ENCODE measurements at places on chromosomes 11 and 22. TPM values are rescaled to one million over a fixed set of nuclear protein-coding genes. Genes with fewer than 3 reads are reported as not detected.

The DCDC1 gene
- not detected for total RNA-seq

The E2F8 gene
- total RNA-seq, result 0.39 TPM

The PHETA2 gene
- total RNA-seq, result 2.3 TPM

The RIC3 gene
- 2.2 TPM for total RNA-seq

The ART5 gene
- total RNA-seq, result 1.4 TPM

The PNPLA5 gene
- not detected for total RNA-seq

The DEUP1 gene
- total RNA-seq, result not detected

The AQP11 gene
- total RNA-seq, result 0.82 TPM

The PIWIL4 gene
- 0.70 TPM for total RNA-seq

The F2 gene
- total RNA-seq, result not detected

The NDUFV1 gene
- total RNA-seq, result 608 TPM

The LRP4 gene
- 5.8 TPM for total RNA-seq

The CLDN5 gene
- 108 TPM for total RNA-seq

The HBE1 gene
- not detected for total RNA-seq

The INPP5J gene
- total RNA-seq, result 0.33 TPM

The DLG2 gene
- 3.5 TPM for total RNA-seq

The MMP12 gene
- not detected for total RNA-seq

The KRTAP5-8 gene
- total RNA-seq, result not detected

The IL17REL gene
- total RNA-seq, result not detected

- DNase-seq, result no peak
These were observed 899 bp upstream of the KLHDC7B start for GRCh38 chr22:50544746-50545253.

- DNase-seq, result no peak
These were observed 8.2 kb downstream of the CBX7 start for GRCh38 chr22:39144101-39144767.

DNA sequence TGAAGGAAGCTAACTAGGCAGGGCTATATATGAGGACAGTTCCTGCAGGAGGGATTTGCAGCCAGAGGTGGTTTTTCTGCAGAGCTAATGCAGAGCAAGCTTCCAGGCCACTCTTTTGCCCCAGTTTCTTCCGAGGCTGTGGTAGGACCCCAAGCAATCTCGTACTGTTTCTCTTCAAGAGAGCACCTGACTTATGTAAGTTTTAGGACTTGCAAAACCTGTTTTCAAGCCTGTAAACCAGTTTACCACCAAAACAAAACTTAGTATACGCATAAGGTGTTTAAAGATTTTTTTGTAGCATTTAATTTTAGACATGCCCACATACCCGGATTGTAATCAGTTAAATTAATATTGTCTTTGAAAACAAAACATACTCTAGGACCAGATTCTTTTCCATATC is 7.7 kb upstream of the APLP2 start:
- no peak for DNase-seq

DNA sequence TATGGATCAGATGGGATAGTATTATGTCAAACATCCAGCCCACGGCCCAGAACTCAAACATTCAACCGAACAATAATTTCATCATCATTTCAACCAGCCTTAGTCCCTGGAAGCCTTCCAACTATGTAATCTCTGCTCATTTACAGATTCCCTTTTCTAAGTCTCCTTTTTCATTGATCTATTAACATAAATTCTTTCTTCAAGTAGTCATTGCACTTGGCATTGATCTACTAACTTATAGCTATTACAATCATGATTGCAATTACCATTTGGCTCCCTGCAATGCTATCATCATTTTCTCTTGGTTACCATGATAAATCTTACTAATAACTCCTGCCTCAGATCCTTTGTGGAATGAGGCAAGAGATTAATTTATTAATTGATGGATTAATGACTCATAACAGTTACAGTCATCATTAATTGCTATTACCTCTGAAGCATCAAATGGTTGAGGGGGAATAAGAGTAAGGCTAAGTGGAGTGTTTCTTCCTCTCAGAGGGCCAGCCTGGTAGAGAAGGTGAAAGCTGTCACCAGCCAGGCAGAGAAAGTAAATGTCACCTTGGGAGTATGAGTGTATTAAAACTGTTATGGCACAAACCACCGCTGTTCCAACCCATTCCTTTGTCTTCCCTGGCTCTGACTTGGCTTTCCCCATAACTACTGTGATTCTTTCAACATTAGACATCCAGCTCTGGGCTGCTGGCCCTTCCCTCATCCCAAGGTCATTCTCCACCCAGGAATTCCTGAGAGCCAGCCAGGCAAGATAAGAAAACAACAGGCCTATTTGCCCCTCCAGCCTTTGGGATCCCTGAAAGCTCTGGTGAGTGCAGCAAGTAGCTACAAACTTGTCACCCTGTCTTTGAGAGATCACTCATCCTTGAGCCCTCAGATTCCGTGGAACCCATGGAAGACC is 174.7 kb downstream of the RRAS2 start:
- DNase-seq, result no peak

- DNase-seq, result no peak
These were observed 1.3 kb downstream of the TP53I11 start for GRCh38 chr11:44949160-44950030.

DNA sequence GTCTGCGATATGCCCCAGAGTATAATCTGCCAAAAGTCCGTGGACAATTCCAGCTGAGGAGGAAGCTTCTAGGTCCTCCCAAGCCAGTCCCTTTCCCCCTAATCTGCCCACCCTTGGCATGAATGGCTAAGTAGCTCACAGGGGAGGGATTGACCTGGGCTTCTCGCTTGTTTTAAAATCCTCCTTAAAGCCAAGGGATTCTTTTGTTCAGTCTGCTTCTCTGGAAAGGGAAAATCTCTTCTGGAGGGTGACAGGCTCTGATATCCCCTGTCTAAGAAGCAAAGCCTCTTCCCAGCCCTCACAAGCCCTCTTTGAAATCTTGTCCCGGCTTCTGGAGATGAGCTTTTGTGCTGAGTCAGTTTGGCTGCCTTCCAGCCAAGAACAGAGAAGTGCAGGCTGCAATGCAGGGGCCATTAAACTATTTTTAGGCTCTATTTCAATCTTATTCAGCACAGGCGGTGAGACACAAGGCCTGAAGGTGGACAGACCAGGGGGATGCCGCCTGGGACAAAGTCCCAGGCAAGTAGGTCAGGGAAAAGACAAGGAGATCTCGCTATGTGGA is 23.9 kb downstream of the NEFH start:
- peak; percentile 36 for DNase-seq

DNA sequence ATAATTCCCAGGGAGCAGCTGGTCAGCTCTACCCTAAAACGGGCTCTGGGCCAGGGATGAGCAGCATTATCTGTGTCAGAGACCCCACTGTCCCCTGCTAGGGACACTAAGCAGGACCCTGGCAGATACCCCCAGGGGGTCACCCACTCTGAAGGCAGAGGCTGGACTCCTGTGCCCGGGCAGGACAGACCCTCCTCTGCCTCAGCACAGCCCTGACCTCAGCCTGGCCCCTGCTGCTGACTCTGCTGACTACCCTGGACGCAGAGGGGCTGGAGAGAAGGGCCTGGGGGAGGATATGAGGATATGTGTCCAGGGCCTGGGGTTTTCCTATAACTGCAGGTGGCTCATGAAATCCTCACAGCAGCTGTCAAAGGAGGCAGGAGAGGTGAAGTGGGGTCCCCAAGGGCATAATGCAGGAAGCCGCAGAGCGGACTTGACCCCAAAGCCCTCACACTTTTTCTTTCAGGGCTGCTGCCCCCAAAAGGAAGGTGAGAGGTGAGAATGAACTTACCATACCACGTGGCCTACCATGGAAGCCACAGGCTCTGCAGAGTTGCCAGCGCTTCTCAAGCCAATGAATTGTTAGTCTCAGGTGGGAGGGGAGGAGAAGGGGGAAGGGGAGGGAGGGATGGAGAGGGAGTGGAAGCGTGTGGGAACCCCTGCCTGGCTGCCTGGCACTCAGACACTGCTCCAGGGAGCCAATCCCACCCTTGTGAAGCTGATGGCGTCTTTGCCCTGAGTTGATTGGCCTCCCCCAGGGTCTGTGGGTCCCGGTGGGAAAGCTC is 76.7 kb upstream of the WNT11 start:
- DNase-seq, result no peak

- peak; percentile 65 for DNase-seq
These were observed 57.4 kb downstream of the CLMP start for GRCh38 chr11:123137431-123138224.

GRCh38 chr11:101727451-101727850 is 143.6 kb upstream of the TRPC6 start:
- no peak for DNase-seq

GRCh38 chr11:97786961-97787360 is 1233.8 kb upstream of the CNTN5 start:
- no peak for DNase-seq

GRCh38 chr11:13145461-13145860 is 132.1 kb upstream of the BMAL1 start:
- no peak for DNase-seq

DNA sequence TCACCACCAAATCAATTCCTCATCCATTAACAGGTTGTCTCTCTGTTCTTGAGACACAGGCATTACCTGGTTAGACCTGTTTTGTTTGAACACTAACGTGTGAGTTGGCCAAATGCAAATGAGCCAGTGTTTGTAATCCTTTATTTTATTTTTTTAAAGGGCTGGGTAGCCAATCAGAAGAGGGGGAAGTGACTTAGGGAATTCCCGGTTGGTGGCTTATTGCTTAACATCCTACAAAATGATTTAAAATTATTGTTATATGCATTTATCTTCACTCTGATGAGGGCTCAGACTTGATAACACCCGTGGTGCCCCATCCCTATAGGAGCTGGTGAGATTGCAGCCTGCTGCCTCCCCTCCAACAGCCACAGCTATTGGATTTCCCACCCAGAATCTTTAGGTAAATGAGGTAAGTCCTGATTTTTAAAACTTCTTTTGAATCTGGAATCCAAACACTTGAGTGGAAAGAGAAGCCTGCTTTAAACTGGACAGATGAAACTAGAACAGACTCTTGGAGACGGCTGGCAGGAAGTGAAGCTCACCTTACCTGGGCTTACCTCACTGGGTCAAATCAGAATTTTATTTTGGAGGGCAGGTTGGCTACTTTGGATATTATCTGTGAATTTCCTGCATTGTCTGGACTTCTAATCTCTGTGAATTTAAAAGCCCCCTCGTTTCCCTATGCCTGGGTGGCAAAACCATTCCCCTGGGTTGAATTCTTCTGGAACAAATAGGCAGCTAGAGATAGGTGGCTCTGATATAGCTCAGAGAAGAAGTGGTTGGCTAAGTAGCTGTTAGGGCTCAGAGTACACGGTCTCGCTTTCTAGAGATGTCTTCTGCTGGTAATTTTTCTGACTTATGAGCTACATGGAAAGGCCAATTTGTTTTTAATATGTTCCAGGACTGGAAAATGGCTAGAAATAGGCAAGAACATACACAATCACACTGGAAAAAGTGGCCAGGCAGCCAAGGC is at the start of gene EHF:
Gene EHF (plus strand): TSS at position 274 of the 973 bp plus-strand sequence. CDS start 21,538 bp downstream, outside the sequence.
- no peak for DNase-seq

DNA sequence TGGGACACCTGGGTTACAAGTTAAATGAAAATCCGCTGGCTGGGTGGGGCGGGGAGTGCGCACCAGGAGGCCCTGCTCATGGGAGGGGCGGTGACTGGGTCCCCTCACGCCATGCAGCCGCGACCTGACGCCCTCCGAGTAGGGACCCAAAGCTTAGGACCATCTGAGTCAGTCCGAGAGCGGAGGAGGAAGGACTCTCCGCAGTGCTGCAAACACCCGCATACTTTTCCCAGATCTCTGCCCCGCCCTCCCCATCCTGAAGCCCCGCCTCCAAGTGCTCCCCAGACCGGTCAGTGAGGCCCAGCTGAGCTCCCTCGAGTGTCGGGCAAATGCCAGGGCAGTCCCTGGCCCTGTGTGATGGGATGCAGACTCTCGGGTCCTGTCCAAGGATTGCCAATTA is 6.6 kb upstream of the FLI1 start:
- DNase-seq, result no peak

DNA sequence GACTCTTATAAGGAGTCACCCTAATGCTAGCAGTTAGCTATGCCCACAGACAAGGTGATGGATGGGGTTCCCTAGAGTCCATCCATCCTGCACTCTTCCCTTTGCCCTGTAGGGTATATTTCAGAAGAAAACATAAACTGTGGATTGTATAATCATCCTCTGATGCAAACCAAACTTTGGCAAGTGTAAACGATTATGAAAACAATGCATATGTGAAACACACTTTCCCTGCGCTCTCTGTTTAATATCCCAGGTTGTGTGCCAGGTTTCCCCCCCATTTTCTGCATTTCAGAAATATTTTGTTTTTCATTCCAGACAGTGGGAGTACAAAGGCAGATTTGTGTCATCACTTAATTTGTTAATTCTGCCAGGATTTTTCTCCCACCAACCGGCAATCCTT is 110.0 kb downstream of the LDLRAD3 start:
- no peak for DNase-seq

- DNase-seq, result no peak
These were observed 289.7 kb upstream of the ARHGAP42 start for GRCh38 chr11:100397401-100397800.

- DNase-seq, result no peak
These were observed 224.8 kb upstream of the RAG2 start for GRCh38 chr11:36822829-36823228.

- peak; percentile 81 for DNase-seq
These were observed 21.7 kb upstream of the HSPA8 start for GRCh38 chr11:123083623-123084029.

- no peak for DNase-seq
These were observed 1.2 kb upstream of the TCIRG1 start for GRCh38 chr11:68037411-68038225.

GRCh38 chr11:33040033-33040861 is 875 bp downstream of the TCP11L1 start:
- DNase-seq, result no peak

DNA sequence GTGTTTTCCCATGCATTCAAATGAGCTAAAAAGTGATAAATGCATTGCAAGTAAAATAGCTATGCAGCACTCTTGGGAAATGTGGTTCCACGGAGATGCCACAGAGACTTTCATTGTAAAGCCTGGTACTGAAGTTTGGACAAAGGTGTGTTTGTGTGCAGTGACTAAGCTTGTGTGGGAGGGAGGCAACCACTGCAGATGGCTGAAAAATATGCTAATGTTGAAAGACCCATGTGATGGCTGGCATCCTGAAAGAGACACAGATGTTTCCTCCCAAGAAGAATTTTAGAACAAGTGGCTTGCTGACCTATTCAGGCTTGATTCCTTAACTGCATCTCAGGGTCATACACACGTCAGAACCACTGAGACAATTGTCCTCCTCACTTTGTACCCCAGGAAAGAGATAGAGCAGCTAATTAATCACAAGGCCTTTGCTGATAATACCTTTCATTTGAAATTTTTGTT is 73.8 kb downstream of the FAM76B start:
- no peak for DNase-seq

DNA sequence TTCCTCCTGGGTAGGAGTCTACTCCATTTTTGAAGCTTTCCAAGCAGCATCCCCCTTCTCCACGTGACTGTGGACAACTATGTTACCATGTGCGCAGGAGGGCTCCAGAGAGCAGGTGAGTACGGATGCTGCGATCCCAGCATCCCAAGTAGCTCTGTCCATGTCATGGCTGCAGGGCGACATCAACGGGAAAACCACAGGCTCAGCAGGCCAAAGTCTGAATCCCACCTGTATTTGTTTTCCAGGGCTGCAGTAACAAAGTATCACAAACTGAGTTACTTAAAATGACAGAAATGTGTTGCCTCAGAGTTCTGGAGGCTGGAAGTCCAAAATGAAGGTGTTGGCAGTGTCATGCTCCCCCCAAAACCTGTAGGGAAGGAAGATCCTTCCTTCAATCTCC is 40.3 kb downstream of the MCHR1 start:
- DNase-seq, result no peak

GRCh38 chr22:24107661-24108060 is 73.6 kb upstream of the SUSD2 start:
- DNase-seq, result peak; percentile 77

- DNase-seq, result no peak
These were observed 87.0 kb downstream of the CSNK2A3 start for GRCh38 chr11:11265994-11266606.

- no peak for DNase-seq
These were observed 48.4 kb upstream of the MUC15 start for GRCh38 chr11:26620282-26621045.

All from gastrocnemius medialis (tissue), 4 donors.